Thoracic aorta (tissue), 2 donors: ENCODE measurements at places on chromosomes 12 and 14. TPM values are rescaled to one million over a fixed set of nuclear protein-coding genes. Genes with fewer than 3 reads are reported as not detected.

The RNASE3 gene
- total RNA-seq: not detected

The CLEC2B gene
- 14.9 TPM for total RNA-seq

GRCh38 chr12:49985981-49986380 lies 13.2 kb downstream of the AQP6 start:
- DNase-seq: no peak
- no peak overlapping the region for H3K27ac ChIP-seq
- H3K4me1 ChIP-seq: peaks cover 11% of the 10 kb centered on the region
- no peaks in the 10 kb centered on the region for H3K27me3 ChIP-seq
- no peak overlapping the region for H3K4me3 ChIP-seq

GRCh38 chr14:33917661-33918060 lies 33.2 kb downstream of the EGLN3 start:
- H3K4me1 ChIP-seq: peaks cover 43% of the 10 kb centered on the region
- no peaks in the 10 kb centered on the region for H3K36me3 ChIP-seq
- H3K4me3 ChIP-seq: no peak overlapping the region
- peak overlapping the region; percentile 40 for H3K27ac ChIP-seq
- DNase-seq: no peak

DNA sequence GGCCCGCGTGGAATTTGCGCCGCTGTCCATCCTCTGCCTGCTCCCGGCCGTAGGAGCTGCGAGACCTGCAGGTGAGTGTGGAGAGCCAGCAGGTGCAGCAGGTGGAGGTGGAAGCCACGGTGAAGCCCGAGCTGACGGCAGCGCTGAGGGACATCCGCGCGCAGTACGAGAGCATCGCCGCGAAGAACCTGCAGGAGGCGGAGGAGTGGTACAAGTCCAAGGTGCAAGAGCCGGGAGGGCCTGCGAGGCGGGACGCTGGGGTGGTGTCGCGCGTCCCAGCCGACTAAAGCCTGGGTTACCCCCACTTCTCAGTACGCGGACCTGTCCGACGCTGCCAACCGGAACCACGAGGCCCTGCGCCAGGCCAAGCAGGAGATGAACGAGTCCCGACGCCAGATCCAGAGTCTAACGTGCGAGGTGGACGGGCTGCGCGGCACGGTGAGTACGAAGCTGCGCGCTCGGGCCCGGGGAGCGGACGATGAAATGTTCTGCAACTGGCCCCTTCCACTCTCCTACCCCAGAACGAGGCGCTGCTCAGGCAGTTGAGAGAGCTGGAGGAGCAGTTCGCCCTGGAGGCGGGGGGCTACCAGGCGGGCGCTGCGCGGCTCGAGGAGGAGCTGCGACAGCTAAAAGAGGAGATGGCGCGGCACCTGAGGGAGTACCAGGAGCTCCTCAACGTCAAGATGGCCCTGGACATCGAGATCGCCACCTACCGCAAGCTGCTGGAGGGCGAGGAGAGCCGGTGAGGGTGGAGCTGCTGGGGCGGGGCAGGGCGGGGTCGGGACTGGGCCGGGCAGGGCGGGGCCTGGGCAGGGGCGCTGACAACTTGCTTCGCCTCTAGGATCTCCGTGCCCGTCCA lies 2.1 kb downstream of the PRPH start:
- DNase-seq: no peak
- peak overlapping the region; percentile 51 for H3K4me3 ChIP-seq
- no peaks in the 10 kb centered on the region for H3K36me3 ChIP-seq

DNA sequence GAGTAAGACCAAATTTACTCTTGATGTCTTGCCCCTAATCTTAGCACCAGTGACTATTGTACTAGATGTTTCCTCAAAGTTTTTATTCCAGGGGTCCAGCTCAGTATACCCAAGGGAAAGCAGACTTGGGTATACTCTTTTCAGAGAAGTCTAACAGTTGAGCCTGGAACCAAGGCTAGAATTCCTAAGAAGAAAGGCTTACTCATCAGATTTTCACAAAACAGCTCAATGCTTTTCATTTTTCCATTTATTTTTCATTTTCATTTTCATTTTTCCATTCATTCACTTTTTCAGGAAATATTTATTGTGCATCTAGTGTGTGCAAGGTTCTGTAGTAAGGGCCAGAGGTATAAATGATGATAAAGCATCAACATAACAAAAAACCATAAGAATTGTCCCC lies 143.2 kb downstream of the PHLDA1 start:
- no peak for DNase-seq
- H3K4me3 ChIP-seq: no peak overlapping the region
- H3K27me3 ChIP-seq: no peaks in the 10 kb centered on the region
- H3K36me3 ChIP-seq: no peaks in the 10 kb centered on the region
- no peaks in the 10 kb centered on the region for H3K4me1 ChIP-seq

DNA sequence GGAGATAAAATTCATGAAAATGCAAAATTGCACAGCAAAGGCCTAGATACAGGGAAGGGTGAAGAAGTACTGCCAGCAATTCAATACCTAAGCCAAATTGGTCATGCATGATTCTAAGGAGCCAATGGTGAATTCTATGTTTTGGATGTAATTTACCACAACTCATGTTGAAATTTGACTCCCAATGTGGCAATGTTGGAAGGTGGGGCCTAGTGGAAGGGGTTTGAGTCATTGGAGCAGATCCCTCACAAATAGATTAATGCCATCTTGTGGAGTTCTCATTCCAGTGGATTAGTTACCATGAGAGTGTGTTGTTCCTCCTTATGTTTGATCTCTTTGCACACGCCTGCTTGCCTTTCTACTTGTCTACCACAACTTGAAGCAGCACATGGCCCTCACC lies 194.0 kb upstream of the ALG10 start:
- no peaks in the 10 kb centered on the region for H3K36me3 ChIP-seq
- no peaks in the 10 kb centered on the region for H3K27me3 ChIP-seq

GRCh38 chr12:14153803-14154202 lies 172.4 kb upstream of the GRIN2B start:
- no peaks in the 10 kb centered on the region for H3K4me1 ChIP-seq
- no peaks in the 10 kb centered on the region for H3K27me3 ChIP-seq
- no peak for DNase-seq
- H3K36me3 ChIP-seq: no peaks in the 10 kb centered on the region
- no peak overlapping the region for H3K27ac ChIP-seq

DNA sequence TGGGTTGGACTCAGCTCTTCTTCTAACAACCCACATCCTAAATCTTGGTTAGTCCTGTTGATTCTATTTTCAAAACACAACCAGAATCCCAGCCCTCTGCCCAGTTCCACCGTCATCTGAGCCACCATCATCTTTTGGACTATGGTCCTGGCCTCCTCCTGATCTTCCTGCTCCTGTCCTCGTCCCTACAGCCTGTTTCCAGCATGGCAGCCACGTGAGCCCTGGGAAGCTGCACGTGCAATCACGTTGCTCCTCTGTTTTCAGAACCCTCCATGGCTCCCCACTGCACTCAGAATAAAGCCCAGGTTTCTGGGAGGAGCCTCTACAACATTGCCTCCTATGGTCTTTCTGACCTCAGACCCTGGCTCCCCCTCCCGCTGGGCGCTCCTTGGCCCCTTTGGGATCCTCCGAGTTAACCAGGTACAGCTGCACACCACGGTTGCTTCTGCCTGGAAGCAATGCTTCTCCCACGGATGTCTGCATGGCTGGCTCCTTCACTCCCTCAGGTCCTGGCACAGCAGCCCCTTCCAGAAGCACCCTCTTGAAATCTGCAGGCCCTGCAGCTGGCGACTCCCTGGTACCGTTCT lies 44.5 kb downstream of the BEGAIN start:
- no peak overlapping the region for H3K27ac ChIP-seq
- no peaks in the 10 kb centered on the region for H3K36me3 ChIP-seq
- H3K4me3 ChIP-seq: no peak overlapping the region
- peaks cover 12% of the 10 kb centered on the region for H3K4me1 ChIP-seq
- DNase-seq: no peak

DNA sequence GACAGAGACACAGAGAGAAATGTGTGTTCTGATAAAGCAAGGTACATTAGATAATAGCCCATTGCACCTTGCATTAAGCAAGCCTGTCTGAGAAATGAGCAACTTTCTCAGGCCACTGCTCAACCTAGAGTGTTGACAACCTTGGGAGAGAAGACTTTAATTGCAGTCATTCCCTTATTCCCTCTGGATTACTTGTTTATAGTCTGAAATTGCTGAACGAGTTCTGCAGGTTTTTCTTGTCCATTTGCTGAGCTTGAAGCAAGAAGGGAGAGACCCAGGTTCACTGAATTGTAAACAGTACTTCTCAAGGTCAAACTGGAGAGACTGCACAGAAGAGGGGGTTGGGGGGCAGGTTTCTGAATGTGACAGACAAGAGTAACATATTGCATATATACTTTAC lies 159.4 kb upstream of the PLEKHG7 start:
- DNase-seq: no peak
- H3K4me3 ChIP-seq: no peak overlapping the region
- H3K27ac ChIP-seq: no peak overlapping the region
- peaks cover 26% of the 10 kb centered on the region for H3K4me1 ChIP-seq
